Stimulated activated CD8-positive, alpha-beta memory T cell treated with anti-CD3 and anti-CD28 coated beads, Interleukin-7, amount 100 ng/mL, for 1 hour (primary cell): ENCODE measurements at places on chromosomes 4 and X.

DNA sequence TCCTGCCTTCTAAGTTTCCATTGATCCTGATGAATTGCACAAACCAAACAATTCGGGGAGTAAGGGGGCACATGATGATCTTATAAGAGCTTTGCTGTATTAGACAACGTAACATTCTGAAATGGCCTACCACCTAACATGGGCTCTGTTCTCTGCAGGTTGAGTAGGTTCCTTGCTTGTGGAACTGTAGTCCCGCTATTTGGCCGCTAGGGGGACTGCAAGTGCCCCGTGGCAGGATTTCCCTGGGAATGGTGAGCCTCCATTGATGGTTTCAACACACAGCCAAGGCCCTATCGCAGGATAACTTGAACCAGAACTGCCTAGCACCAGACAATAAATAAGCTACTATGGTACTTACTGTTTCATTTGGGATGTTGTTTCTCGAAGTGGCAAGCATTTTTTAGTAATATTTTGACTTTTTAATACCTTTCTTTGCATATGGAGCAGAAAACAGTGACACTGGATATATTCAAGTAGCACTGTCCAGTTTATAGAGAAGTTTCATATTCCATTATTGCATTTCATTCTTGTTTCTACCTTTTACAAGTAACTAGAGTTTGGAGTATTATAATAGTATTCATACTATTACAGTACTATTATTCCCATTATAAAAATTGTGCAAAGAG, 11.9 kb downstream of the AR start:
- DNase-seq = no peak

DNA sequence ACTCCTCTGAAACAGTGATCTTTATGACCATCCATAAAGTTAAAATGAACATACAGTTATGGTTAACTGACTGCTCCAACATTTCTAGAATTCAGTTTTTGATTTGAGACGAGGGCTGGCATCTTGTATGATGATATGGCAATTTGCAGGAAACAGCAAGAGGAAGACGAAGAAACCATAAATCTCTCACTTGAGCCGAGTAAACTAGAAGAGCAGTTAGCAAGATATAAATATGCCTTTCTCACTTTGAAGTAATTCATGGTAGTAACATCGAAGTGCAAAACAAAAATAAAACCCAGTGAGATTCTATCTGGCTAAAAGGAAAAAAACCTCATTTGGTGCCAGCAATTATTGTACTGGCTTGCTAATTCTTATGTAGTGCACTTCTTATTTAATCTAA, 139.0 kb upstream of the SPRY1 start:
- no peak for DNase-seq

DNA sequence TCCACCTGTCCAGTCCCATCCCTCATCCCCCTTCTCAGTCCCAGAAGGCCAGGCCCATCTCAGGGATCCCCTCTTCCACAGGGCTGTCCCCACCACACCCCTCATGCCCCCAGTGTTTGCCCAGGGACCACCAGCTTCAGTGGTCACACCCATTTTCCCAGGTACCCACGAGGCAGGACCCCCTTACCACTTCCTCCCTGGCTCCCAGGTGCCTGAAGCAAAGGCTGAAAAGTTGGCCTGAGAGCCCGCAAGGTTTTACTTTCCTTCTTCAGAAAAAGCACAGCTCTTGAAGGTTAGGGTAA, 7.8 kb downstream of the TMEM271 start:
- no peak for DNase-seq

GRCh38 chr4:99061048-99061700, 27.4 kb downstream of the ADH5 start:
- DNase-seq = no peak

DNA sequence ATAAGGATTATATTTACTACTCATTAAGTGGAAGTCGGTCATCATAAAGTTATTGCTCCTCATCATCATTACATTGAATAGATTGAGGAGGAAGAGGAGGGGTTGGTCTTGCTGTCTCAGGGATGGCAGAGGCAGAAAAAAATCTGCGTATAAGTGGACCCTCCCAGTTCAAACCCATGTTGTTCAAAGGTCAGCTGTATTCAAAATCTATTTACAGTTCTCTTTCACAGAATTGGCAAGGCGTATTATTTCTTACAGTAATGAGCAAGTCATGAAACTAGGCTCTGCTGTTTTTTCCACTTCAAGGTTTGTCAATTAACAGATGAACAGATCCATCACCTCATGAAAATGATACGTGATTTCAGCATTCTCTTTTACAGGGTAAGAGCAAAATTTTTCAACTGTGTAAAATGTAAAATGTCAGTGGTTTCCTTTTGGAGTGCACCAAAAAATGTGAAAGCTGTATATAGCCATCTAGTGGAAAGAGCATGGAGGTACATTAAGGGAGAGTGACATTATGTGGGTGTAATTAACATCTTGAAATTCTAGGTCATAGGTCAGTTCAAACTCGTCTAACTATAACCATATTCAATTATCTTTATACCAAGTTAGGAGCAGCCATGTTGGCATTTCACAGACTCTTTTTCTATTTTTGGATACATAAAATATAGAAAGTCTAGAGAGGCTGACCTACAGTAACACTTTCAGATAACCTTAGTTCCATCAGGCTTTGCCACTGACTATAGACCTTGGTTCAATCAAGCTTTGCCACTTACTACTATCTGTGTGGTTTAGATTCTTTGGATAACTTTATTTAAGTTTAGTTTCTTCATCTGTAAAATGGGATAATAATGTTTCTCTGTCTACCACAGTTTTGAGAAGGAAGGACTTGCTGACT, 30.1 kb downstream of the NEIL3 start:
- DNase-seq = no peak

DNA sequence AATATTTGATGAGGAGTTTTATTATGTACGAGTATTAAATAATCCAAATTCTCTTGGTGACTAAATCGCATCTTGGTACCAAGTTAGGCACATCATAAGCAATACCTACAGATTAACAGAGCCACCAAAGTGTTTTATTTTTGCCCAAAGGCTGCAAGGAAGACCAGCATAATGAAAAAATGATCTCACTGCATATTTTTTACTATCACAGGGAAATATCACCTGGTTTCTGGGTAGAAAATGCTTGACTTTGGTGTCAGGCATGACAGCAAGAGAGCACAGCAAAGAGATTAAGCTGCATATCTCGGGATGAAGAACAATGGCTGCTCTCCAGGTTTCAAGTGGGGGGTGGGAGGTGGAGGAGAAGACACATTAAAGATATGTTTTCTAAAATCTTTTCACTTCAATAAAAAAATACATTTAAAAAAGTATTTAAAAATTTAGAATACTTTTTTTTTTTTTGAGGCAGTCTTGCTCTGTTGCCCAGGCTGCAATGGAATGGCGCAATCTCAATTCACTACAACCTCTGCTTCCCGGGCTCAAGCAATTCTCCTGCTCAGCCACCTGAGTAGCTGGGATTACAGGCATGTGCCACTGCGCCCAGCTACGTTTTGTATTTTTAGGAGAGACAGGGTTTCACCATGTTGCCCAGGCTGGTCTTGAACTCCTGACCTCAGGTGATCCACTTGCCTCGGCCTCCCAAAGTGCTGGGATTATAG, 86.1 kb downstream of the FRYL start:
- no peak for DNase-seq

- DNase-seq = no peak
Observed at GRCh38 chr4:143961075-143961474, 55.7 kb upstream of the GYPE start.

- DNase-seq = no peak
Observed at GRCh38 chr4:114922592-114922933, 190.9 kb downstream of the NDST4 start.

- DNase-seq = no peak
Observed at GRCh38 chr4:143773998-143774895, 73.8 kb upstream of the FREM3 start.

DNA sequence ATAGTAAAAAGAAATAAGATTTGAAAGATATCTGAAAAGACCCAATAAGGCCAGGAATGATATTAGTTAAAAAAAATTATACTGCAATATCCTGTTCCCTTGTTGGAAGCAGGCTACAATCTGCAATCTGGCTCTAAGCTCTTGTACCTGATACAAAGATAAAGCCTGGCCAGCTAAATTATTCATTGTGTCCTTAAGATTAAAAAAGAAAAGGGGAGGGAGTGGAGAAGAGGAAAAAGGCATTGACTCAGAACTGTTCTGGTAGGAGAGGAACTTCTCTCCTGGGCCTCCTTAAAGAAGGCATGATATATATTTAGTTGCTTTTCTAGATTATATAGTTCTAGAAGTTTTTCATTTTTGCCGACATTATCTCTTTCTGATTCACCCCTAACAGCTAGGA, 46.7 kb downstream of the IRF2 start:
- DNase-seq = no peak

GRCh38 chr4:76212851-76213414, 691 bp downstream of the SCARB2 start:
- no peak for DNase-seq

DNA sequence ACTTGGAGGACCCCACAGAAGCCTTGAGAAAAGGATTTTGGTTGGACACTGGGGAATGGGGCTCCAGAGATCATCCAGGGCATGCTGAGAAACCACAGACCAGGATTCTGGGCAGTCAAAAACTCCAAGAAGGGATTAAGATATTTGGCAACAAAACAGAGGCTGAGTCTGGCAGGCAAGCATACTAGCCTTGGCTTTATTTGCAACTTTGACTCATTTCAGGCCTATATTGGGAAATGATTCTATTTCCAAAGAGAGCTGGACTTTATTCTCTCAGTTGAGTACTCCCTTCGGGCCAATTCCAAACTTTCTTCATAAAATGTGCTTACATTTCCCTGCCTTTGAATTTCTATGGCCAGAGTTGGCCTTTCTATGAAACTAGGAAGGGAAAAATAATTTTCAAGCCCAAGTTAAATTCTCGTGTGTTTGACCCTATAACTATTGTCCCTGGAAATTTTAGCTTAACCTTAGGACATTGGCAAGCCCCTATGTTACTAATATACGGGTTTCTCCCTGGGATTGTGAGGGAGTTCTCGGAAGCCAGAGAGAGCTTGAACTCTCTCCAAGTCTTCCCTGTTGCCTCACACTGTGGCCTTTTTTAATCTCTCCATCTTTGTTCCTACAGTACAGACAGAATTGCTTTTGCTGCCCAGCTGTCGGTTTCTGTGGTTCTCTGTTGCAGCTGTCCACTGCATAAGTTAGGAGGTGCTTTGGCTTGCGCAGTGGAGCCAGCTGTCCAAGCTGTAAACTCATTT, 112.6 kb upstream of the FAM9A start:
- no peak for DNase-seq

- DNase-seq = no peak
Observed at GRCh38 chr4:74364652-74365491, at the start of gene EREG. TSS of gene EREG (plus strand) at chr4:74365145. CDS start at chr4:74365309, 164 bp downstream.

- DNase-seq = no peak
Observed at GRCh38 chr4:5003372-5003857, 15.8 kb downstream of the CYTL1 start.

DNA sequence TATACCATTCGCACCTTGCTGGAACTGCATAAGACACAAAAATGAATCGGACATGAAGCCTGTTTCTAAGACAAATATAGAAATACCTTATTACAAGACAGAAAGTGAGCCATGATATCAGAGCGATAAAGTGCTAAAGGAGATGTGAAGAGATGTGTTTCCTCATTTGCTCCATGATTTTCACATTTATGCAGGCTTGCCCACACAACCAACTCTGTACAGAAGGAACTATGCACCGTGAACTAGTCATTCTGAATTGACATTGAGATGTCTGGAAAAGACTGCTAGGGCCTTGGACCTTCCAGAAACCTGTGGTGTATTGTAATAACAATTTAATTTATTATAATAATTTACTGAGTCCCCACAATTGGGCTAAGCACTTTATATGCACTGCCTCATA, 38.6 kb upstream of the TXK start:
- DNase-seq = no peak

GRCh38 chr4:77344001-77344400, 187.0 kb downstream of the CCNG2 start:
- no peak for DNase-seq

DNA sequence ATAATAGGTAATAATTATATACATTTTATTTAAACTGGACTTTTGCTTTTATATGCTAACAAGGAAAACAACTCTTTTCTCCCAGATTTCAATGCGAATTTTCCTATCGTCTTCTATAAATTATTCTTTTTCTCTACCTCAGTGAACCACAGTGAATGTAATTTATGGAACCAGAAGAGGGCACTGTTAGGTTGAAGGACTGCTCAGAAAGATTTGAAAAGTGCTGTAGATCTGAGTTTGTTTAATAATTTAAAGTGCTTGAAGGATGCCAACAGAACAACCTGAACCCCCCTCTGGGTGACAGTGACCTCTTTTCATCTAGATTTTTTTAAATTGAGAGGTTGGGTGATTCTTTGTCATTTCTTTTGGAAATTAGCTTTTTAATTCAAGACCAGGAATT, 54.9 kb downstream of the PHOX2B start:
- DNase-seq = no peak

DNA sequence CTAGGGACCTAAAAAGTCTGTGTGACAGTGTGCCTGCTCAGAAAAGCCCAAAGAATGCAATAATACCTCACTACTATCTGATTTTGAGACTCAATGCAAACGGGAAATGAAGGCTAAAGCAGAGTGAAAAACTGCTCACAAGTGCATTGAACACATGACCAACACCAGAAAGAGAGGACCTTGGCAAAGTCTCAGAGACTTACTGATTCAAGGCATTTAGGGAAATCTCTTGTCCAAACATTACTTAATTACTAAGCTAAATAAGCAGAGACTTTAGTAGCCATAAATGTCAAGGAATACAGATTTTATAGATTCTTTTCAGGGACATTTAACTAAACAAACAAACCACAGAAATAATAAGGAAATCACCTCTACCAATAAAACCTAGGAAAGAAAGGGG, 916.0 kb downstream of the FSTL5 start:
- DNase-seq = no peak

DNA sequence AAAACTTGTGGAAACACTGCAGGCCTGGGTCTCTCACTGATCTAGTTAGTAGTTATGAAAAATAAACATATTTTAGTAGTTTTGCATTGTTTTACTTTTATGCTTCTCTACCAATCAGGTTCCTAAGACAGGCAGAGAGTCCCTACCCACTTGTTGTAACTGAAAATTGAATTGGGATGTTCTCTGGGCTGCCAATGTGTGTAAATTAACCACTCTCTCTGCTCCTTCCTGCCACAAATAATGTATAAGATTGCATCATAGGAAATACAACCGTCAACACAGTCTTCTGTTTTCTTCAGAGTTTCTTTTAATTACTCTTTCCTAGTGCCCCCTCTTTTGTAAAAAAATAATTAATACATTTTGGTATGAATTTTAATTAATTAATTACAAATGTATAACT, 677.3 kb downstream of the FSTL5 start:
- DNase-seq = no peak

- DNase-seq = no peak
Observed at GRCh38 chr4:98848448-98848847, 80.5 kb downstream of the EIF4E start.

DNA sequence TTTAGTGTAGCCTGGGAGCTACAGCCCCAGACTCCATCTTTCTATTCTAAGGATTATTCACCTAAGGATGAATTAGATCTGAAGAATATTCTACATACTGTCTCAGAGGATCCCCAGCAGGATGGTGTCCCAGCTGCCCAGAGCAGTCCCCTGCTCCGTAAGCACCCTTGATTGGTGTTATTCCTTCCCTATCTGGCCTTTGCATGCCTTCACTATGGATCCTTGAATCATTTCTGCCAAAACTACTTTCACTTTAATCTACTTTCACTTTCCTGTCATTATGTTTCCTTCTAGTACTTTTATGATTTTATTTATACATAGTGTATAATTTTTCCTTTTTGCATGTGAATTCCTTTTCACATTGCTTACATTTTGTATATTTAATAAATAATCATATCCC, 39.2 kb downstream of the ARHGAP24 start:
- no peak for DNase-seq

GRCh38 chrX:84118315-84118714, 69.7 kb downstream of the RPS6KA6 start:
- no peak for DNase-seq

GRCh38 chrX:140123446-140123845, 158.1 kb upstream of the CXorf66 start:
- DNase-seq = no peak
